ENCODE measurements at places on chromosomes 11 and 22. TPM values are rescaled to one million over a fixed set of nuclear protein-coding genes. Genes with fewer than 3 reads are reported as not detected.

NECTIN1 gene
- polyA plus RNA-seq = 5.4 TPM

KCTD14 gene
- 3.8 TPM for polyA plus RNA-seq

GPR83 gene
- 0.45 TPM for polyA plus RNA-seq

KRTAP5-10 gene
- 0.28 TPM for polyA plus RNA-seq

MMP20 gene
- 15.5 TPM for polyA plus RNA-seq

PGR gene
- polyA plus RNA-seq = 9.6 TPM

TTC36 gene
- polyA plus RNA-seq = not detected

SAA4 gene
- 0.84 TPM for polyA plus RNA-seq

MMP10 gene
- 1.1 TPM for polyA plus RNA-seq

DNA sequence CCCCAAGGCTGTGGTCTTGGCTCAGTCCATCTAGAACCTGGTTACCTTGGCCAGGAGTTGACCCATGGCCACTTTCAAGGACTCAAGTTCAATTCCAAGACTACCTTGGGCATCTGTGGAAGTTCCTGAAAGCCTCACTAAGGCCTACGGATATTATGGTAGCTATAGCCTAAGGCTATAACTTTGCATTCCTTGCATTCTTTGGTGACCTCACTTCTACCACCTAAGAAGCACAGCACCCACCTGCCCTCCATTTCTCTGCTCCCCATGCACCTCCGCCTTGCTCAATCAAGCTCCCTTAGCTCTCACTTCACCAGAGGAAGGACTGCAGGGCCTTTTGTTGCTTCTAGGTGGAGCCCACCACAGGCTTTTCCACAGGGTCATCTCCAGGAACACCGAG lies 50.3 kb upstream of the GALNT18 start:
- H3K27me3 ChIP-seq = no peaks in the 10 kb centered on the region
- DNase-seq = no peak
- H3K27ac ChIP-seq = no peak overlapping the region
- no peaks in the 10 kb centered on the region for H3K4me1 ChIP-seq
- no peaks in the 10 kb centered on the region for H3K36me3 ChIP-seq
- H3K4me3 ChIP-seq = no peak overlapping the region

GRCh38 chr22:41842996-41843970 lies 10.4 kb downstream of the SREBF2 start:
- DNase-seq = no peak
- no peaks in the 10 kb centered on the region for H3K27me3 ChIP-seq
- H3K4me3 ChIP-seq = no peak overlapping the region
- H3K27ac ChIP-seq = peak overlapping the region; percentile 41
- H3K4me1 ChIP-seq = peaks cover 31% of the 10 kb centered on the region
- no peaks in the 10 kb centered on the region for H3K36me3 ChIP-seq

DNA sequence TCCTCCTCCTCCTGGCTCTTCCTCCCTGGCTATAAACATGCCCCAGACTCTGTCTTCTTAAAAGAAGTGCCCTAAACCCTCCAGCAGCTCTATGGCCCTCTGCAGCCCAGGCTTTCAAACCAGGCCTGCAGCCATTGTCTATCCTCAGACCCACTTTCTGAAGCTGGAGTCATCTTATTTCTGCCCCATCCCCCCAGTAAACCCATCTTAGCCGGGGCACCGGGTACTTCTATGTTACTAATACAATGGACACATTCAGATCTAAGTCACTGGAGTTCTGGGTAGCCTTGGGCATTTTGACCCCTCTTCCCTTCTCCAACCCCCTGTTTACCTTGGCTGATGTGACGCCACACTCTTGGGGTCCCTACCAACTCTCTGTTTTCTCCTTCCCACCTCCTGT lies 29.7 kb upstream of the CACNG2 start:
- H3K27me3 ChIP-seq = no peaks in the 10 kb centered on the region
- no peak overlapping the region for H3K27ac ChIP-seq
- no peaks in the 10 kb centered on the region for H3K4me1 ChIP-seq
- DNase-seq = no peak
- H3K4me3 ChIP-seq = no peak overlapping the region
- H3K36me3 ChIP-seq = no peaks in the 10 kb centered on the region

GRCh38 chr11:101397979-101398378 lies 185.8 kb downstream of the TRPC6 start:
- no peaks in the 10 kb centered on the region for H3K4me1 ChIP-seq
- DNase-seq = no peak
- H3K27me3 ChIP-seq = no peaks in the 10 kb centered on the region
- H3K27ac ChIP-seq = no peak overlapping the region
- H3K4me3 ChIP-seq = no peak overlapping the region

GRCh38 chr11:75896843-75897419 lies 81.9 kb downstream of the UVRAG start:
- no peak overlapping the region for H3K27ac ChIP-seq
- H3K27me3 ChIP-seq = no peaks in the 10 kb centered on the region
- H3K4me1 ChIP-seq = no peaks in the 10 kb centered on the region
- no peak overlapping the region for H3K4me3 ChIP-seq
- H3K36me3 ChIP-seq = no peaks in the 10 kb centered on the region

DNA sequence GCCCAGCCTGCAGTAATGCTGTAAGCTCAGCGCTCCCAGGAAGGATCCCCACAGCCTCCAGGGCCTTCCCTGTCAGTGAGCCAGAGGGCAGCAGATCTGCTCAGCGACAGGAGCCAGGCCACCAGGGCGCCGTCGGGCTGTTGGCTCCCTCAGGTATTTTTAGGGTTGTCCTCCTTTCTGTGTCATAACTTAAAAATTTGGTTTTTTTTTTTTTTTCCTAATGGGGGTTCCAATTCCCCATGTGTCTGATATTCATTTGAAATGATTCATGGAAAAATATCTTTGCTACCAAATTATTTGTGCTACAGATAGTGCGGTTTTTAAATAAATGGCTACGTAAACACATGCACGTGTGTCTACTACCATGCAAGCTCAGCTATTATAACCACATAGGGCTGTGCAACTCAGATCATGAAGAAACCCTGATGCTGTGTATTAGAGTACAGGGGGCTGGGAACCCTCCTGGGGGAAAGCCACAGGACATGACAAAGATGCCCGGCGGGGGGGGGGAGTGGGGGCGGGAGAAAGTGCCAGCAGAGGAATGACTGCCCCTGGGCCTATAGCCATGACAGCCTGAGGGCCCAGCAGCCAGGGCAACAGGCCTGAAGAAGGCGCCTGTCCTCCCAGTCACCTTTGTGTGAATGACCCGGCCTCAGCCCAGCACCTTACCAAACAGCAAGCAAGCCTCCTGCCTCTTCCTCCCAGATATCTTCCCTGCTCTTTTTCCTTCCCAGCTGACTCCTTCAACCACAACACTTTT lies 89.3 kb downstream of the NAT10 start:
- H3K27ac ChIP-seq = no peak overlapping the region
- no peaks in the 10 kb centered on the region for H3K36me3 ChIP-seq
- DNase-seq = no peak
- H3K4me3 ChIP-seq = no peak overlapping the region
- no peaks in the 10 kb centered on the region for H3K27me3 ChIP-seq
- H3K4me1 ChIP-seq = peaks cover 6% of the 10 kb centered on the region

GRCh38 chr11:45182902-45183301 lies 36.5 kb downstream of the PRDM11 start:
- peaks cover 13% of the 10 kb centered on the region for H3K4me1 ChIP-seq
- no peak overlapping the region for H3K27ac ChIP-seq
- H3K4me3 ChIP-seq = no peak overlapping the region
- H3K27me3 ChIP-seq = no peaks in the 10 kb centered on the region

- no peaks in the 10 kb centered on the region for H3K36me3 ChIP-seq
- no peak for DNase-seq
- H3K27ac ChIP-seq = no peak overlapping the region
Measured at GRCh38 chr11:134956450-134957210, 544.6 kb upstream of the B3GAT1 start.

GRCh38 chr11:58471892-58472291 lies 29.9 kb upstream of the OR5B12 start:
- no peak for DNase-seq
- no peak overlapping the region for H3K4me3 ChIP-seq
- no peaks in the 10 kb centered on the region for H3K4me1 ChIP-seq
- H3K36me3 ChIP-seq = no peaks in the 10 kb centered on the region
- H3K27me3 ChIP-seq = no peaks in the 10 kb centered on the region
- H3K27ac ChIP-seq = no peak overlapping the region

DNA sequence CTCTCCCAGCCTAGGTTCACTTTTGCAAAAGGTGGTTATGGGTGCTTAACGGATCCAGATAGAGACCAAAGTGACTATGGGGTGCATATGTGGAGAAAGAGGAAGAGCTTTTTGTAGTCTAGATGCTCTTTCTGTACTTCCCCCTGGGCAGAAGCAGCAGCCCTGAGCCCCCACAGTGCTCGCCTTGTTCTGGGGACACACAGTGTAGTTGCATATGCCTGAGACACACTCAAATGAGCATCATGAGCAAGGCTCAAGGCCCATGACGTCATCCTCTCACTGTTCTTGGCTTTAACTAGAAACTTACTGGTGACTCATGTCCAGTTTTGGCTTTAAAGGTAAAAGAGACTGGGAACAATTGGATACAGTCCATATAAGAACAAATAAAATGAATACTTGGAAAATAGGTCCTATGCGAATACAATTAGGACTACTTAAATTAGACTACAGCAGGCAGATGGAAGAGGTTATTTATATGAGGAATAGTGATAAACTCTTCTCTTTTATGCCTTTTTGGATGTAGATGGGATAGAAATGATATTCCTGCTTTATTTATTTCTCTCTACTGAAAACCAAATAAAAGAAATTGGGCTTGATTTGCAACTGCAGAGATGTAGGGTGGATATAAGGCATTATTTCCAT lies 20.1 kb upstream of the PEX26 start:
- peak; percentile 87 for DNase-seq
- no peak overlapping the region for H3K4me3 ChIP-seq
- H3K27me3 ChIP-seq = no peaks in the 10 kb centered on the region
- peaks cover 25% of the 10 kb centered on the region for H3K4me1 ChIP-seq

DNA sequence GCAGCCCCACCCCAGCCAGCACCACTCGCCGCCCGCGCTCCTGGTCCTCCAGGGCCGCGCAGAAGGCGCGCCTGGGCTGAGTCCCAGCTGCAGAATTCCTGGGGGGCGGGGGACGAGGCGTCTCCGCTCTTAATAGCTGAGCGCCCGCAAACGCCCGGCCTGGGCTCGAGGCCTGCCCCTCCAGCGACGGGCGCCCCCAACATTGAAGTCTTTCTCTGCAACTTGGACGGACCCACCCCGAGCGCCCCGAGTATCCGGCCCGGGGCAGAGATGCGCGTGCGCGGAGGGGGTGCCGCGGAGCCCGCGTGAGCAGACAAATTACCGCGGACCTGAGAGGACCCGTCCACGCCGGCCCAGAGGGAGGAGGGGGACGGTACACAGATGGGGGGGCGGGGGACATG lies 6.7 kb upstream of the SYT7 start:
- peak; percentile 52 for DNase-seq
- no peaks in the 10 kb centered on the region for H3K27me3 ChIP-seq
- no peaks in the 10 kb centered on the region for H3K36me3 ChIP-seq
- peaks cover 17% of the 10 kb centered on the region for H3K4me1 ChIP-seq
- H3K4me3 ChIP-seq = peak overlapping the region; percentile 63

GRCh38 chr11:1207401-1208143 lies 15.3 kb upstream of the MUC5B start:
- no peaks in the 10 kb centered on the region for H3K36me3 ChIP-seq
- no peak overlapping the region for H3K4me3 ChIP-seq
- DNase-seq = no peak
- no peaks in the 10 kb centered on the region for H3K27me3 ChIP-seq
- no peak overlapping the region for H3K27ac ChIP-seq

DNA sequence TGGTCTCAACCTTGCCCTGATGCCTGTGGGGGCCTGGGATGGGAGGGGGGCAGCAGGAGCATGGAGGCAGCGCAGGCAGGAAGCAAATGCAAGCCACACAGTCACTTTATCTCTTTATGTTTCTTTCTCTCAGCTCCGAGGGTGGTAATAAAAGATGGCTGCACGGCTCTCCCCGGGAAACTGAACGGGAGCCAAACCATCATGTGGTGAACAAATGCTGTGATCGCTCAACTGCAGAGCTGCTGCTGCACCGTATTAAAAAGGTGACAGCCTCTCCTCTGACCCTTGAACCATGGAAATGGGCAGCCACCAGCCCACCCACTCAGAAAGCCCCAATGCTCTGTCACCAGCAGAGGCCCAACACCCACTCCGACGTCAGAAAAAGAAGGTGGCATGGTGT lies 110.0 kb downstream of the TIMP3 start:
- no peaks in the 10 kb centered on the region for H3K36me3 ChIP-seq
- H3K27me3 ChIP-seq = no peaks in the 10 kb centered on the region
- no peaks in the 10 kb centered on the region for H3K4me1 ChIP-seq
- DNase-seq = no peak
- H3K27ac ChIP-seq = no peak overlapping the region

DNA sequence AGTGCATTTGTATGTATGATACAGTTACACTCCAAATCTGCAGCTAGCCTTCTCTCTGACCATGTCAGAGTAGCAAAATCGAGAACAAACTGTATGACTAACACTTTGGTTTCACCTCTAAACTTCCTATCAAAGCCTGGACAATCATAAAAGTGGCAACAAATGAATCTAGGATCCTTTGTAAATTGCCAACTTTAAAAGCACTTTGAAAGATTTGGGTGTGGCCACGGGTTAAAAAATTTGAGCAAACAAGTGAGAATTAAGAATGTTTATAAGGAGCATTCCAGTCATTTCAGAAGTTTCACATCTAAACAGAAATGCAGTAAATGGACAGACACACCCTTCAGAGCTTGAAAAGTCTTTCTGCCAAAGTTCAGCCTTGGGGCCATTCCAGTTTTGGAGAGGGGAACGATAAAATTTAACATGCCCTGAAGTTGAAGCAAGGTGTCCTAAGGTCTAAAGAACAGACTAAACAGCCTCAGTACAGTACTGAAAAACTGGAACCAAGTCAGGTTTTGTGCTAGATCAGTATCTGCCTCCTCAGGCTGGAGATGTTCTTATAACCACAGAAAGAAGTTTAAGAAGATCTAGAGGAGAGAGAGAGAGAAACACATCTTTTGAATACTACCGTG lies 181.9 kb upstream of the BDNF start:
- H3K27ac ChIP-seq = no peak overlapping the region
- H3K27me3 ChIP-seq = no peaks in the 10 kb centered on the region
- H3K4me1 ChIP-seq = no peaks in the 10 kb centered on the region
- H3K4me3 ChIP-seq = no peak overlapping the region
- no peak for DNase-seq

DNA sequence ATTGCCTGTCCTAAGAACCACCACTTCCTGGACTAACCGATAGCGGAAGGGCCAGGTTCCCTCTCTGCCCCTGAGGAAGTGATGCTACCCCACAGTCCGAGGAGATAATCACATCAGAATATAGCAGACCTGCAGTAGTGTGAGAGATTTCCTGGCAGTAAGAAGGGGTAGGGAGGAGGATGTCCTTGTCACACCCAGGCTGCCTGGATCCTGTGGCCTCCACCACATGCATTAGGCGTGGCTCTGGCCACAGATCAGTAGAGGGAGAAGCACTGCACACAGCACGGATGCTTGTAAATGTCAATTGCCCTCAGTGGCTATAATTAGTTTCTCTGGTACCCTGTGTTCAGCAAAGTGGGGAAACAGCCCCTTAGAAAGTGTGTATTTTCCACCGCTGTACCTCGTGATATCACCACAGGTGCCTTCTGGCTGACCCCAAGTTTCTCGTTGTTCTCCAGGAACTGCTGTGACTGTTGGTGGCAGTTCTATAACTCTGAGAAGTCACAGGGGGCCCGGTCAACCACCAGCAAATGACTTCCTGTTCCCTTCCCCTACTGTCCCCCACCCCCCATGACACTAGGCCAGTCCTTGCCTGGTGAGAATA lies 61.8 kb downstream of the UBASH3B start:
- H3K36me3 ChIP-seq = no peaks in the 10 kb centered on the region
- no peaks in the 10 kb centered on the region for H3K27me3 ChIP-seq
- H3K4me1 ChIP-seq = peaks cover 8% of the 10 kb centered on the region
- no peak overlapping the region for H3K27ac ChIP-seq

GRCh38 chr11:125990244-125990643 lies 44.4 kb downstream of the VSIG10L2 start:
- H3K4me1 ChIP-seq = no peaks in the 10 kb centered on the region
- no peak overlapping the region for H3K27ac ChIP-seq
- H3K27me3 ChIP-seq = no peaks in the 10 kb centered on the region
- H3K36me3 ChIP-seq = no peaks in the 10 kb centered on the region

All from testis (tissue), 5 donors.